Gastroesophageal sphincter (tissue), 4 donors: ENCODE measurements at places on chromosomes 7 and 10.

DNA sequence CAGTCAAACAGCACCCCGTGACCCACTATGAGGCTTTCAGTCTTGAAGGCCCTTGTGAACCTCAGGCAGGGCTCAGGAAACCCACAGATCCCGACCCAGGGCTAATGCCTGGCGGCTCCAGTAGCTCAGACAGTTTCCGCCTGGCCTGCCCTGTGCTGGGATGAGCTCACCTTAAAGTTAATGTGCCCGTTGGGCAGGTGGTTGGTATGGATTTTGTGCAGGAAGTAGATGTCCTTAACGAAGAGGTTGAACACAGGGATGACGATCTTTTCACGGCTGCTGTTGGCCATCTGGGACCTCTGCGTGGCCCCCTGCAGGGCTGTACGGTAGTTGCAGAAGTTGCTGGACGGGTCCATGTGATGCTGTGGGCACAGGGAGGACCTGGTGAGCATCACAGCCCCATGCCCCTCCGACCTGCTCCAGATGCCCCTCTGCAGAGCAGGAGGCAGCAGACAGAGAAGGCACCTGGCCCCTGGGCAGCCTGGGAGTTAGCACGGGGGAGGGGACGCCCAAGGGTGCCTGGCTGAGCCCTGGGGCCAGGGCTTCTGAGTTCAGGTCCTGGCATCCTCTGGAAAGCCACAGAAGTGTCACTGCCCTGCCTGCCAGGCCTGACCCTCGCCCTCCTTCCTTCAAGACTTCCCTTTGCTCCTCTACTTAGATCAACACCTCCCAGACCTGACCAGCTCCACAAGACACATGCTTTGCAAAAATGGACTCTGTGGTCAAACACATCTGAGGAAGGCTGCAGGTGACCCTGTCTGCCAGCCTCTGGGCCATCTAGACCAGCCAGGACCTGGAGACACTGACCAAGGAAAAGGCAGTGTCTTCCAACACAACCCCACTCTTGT, 59.8 kb downstream of the CSGALNACT2 start:
- no peaks in the 10 kb centered on the region for H3K4me1 ChIP-seq
- no peak overlapping the region for H3K4me3 ChIP-seq
- no peak for ATAC-seq
- H3K27ac ChIP-seq = no peak overlapping the region
- no peaks in the 10 kb centered on the region for H3K36me3 ChIP-seq
- peaks cover 22% of the 10 kb centered on the region for H3K27me3 ChIP-seq

GRCh38 chr10:10800961-10801360, 216.7 kb upstream of the CELF2 start:
- peaks cover 9% of the 10 kb centered on the region for H3K4me1 ChIP-seq
- H3K27me3 ChIP-seq = no peaks in the 10 kb centered on the region

- H3K27ac ChIP-seq = no peak overlapping the region
- no peak for ATAC-seq
- no peaks in the 10 kb centered on the region for H3K27me3 ChIP-seq
- H3K36me3 ChIP-seq = no peaks in the 10 kb centered on the region
- no peaks in the 10 kb centered on the region for H3K4me1 ChIP-seq
- H3K4me3 ChIP-seq = no peak overlapping the region
These were observed 8.5 kb downstream of the OR2A7 start for GRCh38 chr7:144256112-144256511.

- ATAC-seq = no peak
- H3K4me3 ChIP-seq = no peak overlapping the region
- peaks cover 10% of the 10 kb centered on the region for H3K4me1 ChIP-seq
- H3K27ac ChIP-seq = no peak overlapping the region
These were observed 106.7 kb downstream of the ARID5B start for GRCh38 chr10:62008196-62008595.

- H3K4me1 ChIP-seq = no peaks in the 10 kb centered on the region
- no peaks in the 10 kb centered on the region for H3K27me3 ChIP-seq
- peak; percentile 76 for ATAC-seq
- H3K36me3 ChIP-seq = no peaks in the 10 kb centered on the region
- no peak overlapping the region for H3K4me3 ChIP-seq
These were observed 124.4 kb downstream of the AMPH start for GRCh38 chr7:38506756-38507155.
